NCI-H2029 treated with DMSO at 0.1 percent for 48 hours (cell line): ENCODE measurements at places on chromosomes 7 and 10.

DNA sequence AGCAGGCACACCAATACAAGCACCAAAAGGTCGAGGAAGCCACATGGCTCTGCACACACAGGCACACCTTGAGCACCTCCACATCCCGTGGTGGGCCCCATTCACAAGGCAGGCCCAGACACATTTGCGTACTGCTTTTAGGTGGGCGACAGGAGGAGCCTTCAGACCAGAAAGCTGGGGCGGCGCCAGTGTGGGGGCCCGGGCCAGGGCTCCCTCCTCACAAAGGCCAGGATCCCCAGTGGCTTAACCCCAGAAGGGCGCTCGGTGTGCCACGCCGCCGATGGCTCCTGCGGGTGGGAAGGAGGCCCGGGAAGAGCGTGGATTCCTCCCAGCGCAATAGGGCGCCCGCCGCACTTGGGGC is 2.8 kb upstream of the SMARCD3 start:
- no peak for DNase-seq

DNA sequence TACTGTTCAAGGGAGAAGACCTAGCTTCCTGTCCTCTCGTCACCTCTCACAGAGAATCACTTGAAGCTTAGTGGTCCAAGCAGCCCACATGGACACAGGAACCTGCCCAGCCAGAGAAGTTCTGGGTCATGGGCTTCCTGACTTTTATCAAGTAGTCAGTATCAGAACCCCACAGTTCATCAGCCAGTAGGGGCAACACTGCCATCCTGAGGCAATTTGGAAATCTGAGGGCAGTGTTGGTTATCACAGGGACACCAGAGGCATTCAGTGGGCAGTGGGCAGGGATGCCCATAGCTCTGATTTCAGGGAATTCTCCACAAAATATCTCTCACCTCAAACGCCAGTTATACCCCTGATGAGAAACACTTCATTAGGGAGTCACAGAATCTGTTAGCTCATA is 22.5 kb upstream of the MGAM2 start:
- no peak for DNase-seq

GRCh38 chr7:13933091-13933490 is 56.4 kb downstream of the ETV1 start:
- DNase-seq: no peak

GRCh38 chr7:33698041-33698440 is 207.3 kb upstream of the BMPER start:
- DNase-seq: no peak

- DNase-seq: no peak
Measured at GRCh38 chr10:810351-810846, 120.9 kb upstream of the DIP2C start.

- no peak for DNase-seq
Measured at GRCh38 chr10:123348691-123349572, 194.7 kb downstream of the BUB3 start.

DNA sequence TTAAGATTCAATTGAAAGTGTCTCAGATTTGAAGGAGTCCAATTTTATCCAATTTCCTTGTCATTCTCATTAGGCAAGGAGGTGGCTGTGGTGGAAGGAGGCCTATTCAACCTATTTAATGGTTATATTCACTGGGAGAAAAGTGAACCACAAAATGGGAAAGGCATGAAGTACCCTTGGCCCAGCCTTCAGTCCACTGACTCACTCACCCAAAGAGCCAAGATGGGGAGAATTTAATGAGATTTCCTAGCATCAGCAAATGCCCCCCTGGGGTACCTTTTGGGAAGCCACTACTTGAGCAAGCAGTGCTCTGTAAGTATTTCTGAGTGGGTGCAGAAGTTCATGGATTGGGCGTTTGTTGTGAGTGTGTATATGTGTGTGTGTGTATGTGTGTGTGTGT is 144.1 kb downstream of the NRP1 start:
- no peak for DNase-seq

GRCh38 chr10:59104186-59104585 is 72.3 kb upstream of the PHYHIPL start:
- no peak for DNase-seq

DNA sequence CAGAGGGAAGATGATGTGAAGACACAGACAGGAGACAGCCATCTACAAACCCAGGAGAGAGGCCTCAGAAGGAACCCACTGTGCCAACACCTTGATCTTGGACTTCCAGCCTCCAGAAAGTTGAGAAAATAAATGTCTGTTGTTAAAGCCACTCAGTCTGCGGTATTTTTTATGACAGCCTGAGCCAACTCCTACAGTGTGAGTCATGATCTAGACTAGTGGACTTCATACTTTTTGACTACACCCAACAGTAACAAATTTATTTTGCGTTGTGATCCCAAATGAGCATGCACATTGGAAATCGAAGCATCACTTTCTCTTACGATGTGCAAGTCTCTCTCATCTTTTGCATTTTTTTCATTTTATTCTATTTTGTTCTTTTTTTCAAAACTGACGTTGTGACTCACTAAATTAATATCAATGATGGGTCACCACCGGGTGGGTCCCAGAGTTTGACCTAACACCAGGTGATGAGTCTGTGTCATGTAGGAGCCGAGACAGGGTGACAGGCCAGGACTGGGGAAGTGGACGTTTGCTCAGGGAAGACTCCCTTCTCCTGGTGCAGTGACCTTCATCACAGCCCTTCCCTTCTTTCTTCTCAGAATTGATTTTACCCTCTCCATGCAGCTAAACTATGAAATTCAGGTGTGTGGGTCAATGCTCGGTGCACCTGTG is 28.9 kb downstream of the PHYH start:
- no peak for DNase-seq

DNA sequence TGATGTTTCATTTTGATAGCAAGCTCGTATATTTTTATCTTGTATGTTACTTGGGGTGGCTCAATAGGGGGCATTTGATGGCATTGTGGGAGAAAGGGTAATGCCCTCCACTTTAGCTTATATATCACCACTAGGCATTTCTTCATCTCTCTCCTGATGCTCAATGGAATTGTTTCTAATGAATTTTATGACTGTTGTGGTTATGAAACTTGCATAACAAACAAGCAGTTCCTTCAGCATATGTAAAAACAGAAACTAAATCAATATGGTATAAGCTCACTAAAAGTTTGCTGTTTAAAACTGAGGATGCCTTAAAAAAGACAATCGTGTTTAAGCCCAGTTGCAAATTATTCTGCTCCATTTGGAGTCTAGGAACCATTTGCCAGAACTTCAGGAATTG is 75.5 kb downstream of the CDK14 start:
- DNase-seq: no peak

DNA sequence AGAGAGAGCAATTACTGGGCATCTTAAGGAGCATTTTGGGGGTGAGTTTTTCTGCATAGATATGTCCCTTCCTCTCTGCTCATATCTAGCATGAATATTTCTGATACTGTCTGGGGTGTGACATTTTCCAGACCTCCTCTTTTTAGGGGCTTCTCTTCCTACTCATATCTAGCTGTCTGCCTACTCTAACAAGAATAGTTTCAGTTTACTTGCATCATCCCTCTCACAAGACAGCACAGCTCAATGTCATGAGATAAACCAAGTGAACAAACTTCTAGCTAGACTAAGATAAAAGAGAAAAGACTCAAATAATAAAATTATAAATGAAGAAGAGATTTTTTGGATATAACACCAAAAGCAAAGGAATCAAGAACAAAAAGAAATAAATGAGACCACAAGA is 419.5 kb upstream of the SORCS1 start:
- DNase-seq: no peak

DNA sequence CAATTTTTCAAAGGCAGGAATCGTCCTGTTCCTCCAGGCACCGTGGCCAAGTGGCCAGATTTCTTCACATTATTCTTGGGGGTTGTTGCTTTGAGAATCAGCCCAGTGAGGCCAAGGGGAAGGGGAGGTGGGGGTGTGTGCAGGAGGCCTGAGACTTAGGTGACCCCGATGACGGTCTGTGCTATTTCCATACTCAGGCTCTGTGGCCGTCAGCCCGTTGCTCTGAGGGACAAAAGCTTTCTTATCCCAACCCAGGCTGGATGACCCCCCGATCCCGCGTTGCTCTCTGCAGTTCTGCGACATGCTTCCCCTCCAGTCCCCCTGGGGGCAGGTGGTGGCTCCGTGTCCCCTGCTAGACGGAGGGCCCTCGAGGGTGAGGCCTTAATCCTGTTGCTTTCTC is 14.2 kb downstream of the DOCK1 start:
- no peak for DNase-seq

DNA sequence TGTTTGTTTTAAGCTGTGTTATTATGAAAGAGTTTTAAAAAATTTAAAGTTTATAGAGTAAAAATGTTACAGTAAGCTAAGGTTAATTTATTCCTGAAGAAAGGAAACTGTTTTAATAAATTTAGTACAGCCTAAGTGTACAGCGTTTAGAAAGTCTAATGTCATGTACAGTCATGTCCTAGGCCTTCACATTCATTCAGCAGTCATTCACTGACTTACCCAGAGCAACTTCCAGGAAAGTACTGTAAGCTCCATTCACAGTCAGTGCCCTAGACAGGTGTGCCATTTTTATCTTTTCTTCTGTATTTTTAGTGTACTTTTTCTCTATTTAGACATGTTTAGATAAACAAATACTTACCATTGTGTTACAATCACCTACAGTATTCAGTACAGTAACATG is 126.8 kb downstream of the TPK1 start:
- no peak for DNase-seq

DNA sequence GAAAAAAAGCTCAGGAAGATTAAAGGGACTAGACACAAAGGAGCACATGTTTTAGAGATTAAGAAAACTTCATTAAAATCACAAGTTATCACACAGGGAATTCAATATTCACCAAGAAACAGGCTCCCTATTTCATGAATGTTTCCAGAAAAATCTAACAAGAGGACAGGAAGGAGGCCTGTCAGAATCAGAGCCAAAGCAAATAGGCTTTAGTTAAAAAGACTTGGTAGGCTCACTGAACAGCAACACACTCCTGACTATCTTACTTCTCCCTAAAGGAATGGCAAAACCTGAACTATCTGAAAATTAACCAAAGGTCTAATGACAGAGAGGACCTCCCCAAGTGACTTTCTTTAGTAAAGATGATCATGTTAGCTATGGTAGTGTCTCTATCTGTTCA is 188.3 kb upstream of the MEOX2 start:
- no peak for DNase-seq

DNA sequence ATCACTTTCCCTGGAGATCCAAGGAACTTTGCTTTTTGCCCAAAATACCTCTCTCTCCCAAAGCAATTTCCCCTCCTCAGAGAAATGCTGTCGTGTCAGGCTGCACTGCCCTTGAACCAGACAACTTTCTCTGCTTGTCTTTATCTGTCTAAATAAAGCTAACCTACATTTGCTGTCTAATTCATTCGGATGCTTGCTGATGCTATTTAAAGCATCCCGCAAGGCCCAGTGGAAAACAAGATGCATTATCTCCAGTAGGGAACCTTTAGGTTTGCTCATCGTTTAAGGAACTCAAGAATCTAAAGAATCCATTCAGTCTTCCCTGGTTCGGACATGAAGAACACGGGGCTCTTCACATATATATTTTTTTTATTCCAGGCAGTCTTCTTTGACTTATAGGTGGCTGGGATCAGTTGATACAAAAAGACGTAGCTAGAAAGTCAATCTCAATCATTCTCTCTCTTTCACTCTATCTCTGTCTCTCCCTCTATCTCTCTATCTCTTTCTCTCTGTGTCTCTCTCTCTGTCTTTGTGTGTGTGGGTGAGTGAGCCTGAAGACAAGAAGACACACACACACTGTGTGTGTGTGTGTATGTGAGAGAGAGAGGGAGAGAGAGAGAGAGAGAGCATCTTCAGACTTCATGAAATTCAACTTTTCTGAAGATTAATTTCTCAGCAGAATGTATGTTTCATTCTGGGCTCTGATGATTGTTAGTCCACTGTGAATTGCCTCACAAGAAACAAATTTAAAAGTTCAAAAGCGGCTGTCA is 92.8 kb upstream of the MKLN1 start:
- DNase-seq: no peak
